GM04503 (cell line): ENCODE measurements at places on chromosomes 4 and X.

GRCh38 chrX:143306991-143307937 lies 210.0 kb downstream of the SPANXN3 start:
- no peak for DNase-seq

DNA sequence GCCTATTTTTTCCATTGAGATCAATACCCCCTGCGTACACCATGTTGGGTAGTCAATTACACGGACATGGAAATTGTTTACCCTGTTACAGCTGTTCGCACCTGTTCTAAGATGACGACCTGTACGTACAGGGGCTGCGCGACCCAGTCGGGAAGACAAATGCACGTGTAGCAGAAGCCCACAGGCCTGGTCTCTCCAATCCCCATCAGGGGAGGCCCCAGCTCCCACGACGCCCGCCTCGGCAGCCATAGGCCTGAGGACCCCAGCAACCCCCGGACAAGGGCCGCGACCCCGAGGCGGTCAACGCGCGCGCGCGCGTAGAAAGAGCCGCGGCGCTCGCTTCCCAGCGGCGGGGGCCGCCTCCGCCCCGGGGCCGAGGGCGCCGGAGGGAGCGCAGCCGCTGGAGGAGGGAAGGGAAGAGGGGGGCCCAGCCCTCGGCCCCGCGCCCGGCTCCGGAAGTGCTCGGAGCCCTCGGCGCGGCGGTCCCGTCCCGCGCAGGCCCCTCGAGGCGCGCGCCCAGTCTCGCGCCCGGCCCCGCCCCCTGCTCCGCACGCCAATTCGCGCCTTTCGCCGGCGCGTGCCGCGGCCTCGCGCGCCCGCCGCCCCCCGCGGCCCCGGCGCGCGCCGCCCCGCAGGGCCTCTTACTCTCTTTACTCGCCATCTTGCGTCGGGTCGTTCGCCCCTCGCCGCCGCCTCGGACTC lies 618 bp downstream of the RBBP7 start:
- no peak for DNase-seq

DNA sequence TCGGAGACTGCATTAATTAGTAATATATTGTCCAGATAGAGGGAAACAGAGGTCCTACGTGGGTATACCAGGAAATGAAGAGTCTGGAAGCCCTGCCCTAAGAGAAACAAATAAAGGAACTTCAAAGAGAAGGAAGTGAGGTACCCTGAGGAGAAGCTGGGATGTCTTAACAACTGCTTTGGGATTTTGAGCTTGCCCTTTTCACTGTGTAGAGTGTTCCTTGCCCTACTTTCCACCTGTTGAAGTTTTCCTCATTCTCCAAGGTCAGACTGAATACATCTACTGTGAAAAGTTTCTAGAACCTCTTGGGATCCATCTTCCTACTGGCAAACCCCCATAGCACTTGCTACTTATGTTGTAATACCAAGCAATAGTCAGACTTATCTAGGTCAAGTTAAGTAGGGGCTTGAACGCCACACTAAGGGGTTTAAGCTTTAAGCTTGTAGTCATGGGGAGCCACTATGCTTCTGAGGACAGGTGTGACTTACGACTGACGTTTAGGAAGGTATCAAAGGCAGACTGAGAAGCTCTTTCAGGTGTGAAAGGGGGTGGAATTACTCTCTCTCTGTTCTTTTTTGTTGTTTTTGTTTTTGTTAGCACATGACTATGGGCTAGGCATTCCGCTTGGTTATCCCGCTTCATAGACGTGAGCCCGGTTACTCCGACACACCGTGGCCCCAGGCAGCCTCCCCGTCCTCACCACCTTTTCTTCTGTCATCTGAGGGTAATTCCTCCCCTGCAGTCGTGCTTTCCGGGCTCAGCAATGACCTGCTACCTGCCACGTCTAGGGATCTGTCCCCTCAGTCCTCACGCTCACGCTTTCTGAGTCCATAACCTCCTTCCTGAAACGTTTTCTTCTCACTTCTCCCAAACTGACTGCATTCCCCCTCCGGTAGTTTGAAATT lies 959 bp upstream of the REST start:
- DNase-seq, result no peak

GRCh38 chrX:72238183-72238582 lies 644 bp downstream of the ERCC6L start:
- no peak for DNase-seq

DNA sequence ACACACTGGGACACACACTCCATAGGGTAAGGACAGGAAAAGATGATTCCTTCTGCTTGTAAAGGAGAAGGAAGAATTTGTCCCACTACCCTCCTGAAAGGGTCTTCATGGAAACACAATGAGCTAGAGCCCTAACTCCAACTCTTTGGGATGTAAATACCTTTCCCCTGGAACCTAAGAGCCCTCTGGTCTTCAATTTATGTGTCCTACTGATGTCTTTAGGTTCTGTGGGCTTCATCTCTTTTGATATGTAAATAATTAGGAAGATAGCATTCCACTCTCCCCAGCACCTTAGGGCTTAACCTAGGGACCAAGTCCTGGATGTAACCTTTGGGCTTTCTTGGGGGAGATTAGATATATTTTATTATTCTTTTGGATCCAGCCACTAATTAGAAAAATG lies 38.3 kb downstream of the PF4 start:
- no peak for DNase-seq

- DNase-seq, result no peak
These were observed 87.3 kb downstream of the PRSS12 start for GRCh38 chr4:118265312-118266144.

DNA sequence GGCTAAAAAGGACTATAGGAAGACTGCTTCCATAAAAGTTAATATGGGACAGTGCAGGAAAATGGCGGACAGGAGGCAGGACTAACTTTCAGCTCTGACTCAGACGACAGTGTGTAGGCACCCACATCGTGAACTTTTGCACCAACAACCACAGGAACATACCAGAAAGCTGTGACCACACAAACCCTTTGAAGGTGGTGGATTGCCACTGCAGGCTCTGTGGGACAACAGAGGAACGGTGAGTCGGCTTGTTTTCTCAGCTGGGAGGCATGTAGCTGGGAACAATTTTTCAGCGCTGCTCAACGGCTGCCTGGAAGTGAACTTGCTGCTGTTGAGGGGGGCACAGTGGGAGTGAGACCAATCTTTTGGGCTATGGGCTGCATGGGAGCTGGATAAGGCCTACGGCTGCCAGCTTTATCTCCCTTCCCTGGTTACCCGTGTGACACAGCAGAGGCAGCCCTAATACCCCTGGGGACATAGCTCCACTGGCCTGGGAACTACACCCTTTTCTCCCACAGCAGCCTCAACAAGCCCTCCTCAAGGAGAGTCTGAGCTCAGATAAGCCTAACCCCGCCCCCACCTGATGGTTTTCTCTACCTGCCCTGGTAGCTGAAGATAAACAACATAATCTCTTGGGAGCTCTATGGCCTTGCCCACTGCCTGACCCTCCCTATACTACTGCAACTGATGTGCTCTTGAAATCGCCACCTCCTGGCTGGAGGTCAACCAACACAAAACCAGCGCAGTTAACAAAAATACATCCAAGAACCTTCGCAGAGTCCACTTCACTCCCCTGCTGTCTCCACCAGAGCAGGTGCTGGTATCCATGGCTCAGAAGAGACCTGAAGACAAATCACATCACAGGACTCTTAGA lies 1537.0 kb downstream of the C4orf33 start:
- DNase-seq, result no peak

DNA sequence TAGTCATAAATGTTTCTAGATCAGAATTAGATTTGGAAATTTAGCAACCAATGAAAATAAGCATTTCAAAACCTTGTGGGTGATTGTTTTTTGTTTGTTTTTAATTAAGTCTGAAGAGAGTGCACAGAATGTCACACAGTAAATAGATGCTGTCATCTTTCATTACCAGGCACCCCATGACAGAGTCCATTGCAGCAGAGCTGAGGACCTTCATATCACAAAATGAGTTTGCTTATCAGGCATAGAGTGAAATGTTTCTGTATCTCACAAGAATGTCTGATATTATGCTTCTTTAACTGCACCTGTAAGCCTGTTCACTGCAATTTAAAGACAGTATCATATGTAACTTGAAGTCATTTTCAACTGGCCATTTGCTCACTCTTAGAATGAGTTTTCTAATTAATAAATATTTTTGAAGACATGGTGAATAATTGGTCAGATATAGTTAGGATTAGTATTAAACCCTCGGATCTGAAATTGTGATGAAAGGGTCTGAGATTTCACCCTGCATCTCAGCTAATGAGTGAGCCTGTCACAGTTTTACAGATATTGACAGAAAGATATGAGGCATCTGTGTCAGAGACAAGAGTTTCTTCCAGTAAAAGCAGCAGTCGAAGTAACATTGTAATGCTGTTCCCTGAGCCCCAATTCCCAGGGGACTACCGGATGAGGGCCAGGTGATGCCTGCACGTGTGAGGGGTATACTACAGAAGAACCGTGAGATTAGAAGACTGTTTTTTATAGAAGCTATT lies 416.4 kb downstream of the CCSER1 start:
- DNase-seq, result no peak

DNA sequence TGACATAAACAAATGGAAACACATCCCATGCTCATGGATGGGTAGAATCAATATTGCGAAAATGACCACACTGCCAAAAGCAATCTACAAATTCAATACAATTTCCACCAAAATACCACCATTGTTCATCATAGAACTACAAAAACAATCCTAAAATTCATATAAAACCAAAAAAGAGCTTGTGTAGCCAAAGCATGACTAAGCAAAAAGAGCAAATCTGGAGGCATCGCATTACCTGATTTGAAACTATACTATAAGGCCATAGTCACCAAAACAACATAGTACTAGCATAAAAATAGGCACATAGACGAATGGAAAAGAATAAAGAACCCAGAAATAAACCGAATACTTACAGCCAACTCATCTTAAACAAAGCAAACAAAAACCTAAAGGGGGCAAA lies 342.8 kb upstream of the AGA start:
- DNase-seq, result no peak

GRCh38 chr4:128521648-128522111 lies 234.1 kb upstream of the PGRMC2 start:
- DNase-seq, result no peak

GRCh38 chr4:122639181-122639580 lies 18.3 kb upstream of the IL21 start:
- no peak for DNase-seq

- peak; percentile 25 for DNase-seq
These were observed 124.5 kb upstream of the HCCS start for GRCh38 chrX:10986616-10987015.

GRCh38 chr4:162727232-162727631 lies 439.5 kb downstream of the NAF1 start:
- DNase-seq, result no peak

DNA sequence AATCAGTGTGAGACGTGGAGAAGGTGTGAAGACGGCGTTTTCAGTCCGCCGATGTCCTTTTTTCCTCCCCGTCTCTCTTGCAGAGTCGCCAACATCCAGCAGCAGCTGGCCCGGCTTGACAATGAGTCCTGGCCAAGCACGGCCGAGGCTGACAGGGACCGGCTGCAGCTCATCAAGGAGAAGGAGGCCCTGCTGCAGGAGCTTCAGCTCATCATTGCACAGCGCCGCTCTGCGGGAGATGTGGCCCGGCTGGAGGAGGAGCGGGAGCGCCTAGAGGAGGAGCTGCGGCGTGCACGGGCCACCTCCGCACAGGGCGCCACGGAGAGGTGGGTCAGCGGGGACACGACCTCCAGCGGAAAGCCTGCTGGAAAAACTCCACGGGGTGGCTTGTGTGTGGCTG lies 47.1 kb upstream of the CLCN4 start:
- no peak for DNase-seq

- no peak for DNase-seq
These were observed 45.7 kb downstream of the GPAT3 start for GRCh38 chr4:83581411-83582288.

- no peak for DNase-seq
These were observed 149.4 kb downstream of the EFNB1 start for GRCh38 chrX:68978255-68978654.

- DNase-seq, result no peak
These were observed 17.1 kb upstream of the CT47C1 start for GRCh38 chrX:119055687-119056086.

GRCh38 chr4:114332119-114332518 lies 266.5 kb upstream of the UGT8 start:
- no peak for DNase-seq

GRCh38 chr4:32429151-32429550 lies 1709.0 kb downstream of the PCDH7 start:
- no peak for DNase-seq

DNA sequence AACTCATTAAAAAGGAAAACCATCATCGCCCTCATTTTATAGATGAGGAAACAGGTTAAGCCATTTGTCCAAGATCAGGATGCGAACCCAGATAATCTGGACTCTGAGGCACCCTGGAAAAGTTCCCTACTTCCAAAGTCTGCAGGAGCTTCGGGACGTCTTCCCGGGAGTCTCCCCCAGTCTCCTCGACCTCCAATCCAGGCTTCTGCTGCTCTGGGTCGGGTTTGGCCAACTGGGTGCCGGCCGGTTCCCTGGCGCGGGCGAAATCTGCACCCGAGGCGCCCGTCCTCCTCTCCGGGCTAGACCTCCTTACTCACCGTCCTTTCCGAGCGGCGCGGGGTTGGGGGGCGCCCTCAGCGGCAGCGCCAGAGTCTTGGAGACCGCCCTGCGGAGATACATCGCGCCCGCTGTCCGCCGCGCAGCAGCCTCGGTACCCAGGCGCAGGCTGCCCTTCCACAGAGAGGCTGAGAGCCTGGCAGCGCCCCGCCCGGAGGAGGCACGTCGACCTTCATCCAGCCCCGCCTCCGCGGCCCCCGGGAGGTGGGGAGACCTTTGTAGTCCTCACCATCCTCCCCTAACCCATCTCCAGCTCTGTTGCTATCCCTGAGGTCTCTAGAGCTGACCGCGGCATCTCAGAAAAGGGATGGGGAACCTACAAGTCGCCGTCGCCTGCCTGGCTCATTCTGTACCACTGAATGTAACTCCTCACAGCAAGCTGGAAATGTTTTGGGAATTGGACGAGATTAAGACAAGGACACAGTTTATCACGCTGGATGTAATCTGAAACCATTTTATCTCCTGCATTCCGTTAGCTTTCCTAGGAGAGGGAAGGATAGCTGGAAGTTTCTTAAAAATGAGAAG lies at the start of gene MGARP:
Gene MGARP, minus strand, starts transcription at position 466 of the 861 bp plus-strand sequence. Its CDS starts 67 bp downstream, at position 399.
- no peak for DNase-seq

- DNase-seq, result no peak
These were observed 105.9 kb upstream of the TENM3 start for GRCh38 chr4:182137343-182137742.
